H7 (cell line): ENCODE measurements at places on chromosomes 12 and 14. TPM values are rescaled to one million over a fixed set of nuclear protein-coding genes. Genes with fewer than 3 reads are reported as not detected.

Gene FAM186B
- total RNA-seq = 0.11 and 0.21 TPM in 2 replicates

DNA sequence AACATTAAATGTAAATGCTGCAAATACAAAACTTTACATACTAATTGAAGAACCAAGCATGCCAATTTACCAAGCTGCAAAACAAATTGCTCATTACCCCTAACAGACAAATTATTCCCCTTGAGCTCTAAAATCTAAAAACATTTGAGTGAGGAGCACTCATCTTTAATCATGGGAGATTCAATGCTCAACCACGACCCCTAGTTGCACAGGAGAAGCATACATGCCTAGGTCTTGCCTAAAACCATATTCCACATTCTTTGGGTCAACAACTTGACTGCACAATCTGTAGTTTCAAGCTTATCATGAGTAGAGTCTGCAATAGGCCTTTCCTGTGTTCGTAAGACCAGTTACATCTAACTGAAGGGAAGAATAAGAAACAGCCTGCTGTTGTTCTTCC lies 69.7 kb downstream of the MGAT4C start:
- DNase-seq = peak; percentile 4

DNA sequence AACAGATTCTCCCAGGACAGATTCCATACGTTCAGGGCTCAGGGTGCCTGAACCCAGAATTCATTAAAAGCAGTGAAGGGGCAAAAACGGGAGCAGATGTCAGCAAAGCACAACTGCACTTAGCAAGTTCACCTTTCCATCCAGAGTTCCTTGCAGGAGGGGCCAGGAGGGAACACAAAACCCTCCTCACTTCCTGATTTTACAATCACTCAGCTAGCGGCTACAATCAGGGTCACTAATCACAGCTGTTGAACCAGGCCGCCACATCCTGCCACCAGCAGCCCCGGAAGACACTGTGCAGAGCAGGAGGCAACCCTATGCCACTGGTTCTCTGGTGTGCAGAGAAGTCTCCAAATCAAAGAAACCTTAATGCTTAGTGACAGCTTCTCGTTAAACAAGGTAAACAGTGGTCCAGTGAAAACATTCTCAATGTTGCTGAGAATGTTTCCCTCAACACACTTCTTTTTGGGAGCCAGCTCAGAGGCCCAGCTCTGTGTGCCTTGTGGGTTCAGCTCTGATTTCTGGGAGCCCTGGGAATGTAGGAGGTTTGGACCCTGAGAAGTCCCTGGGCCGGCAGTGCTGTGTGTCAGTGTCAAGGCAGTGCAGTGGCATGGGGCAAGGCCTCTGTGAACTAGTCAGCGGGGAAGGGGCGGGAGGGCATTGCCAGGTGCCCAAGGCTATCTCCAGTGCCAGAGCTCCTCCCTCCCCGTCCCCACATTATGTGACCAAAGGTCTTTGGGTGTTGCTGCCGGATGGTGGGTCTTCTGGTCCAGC lies 54.5 kb downstream of the VCPKMT start:
- no peak for DNase-seq

- no peak for DNase-seq
Observed at GRCh38 chr14:105562713-105563346, 36.4 kb downstream of the TMEM121 start.

Gene SUDS3
- 33.9 and 42.4 TPM in 2 replicates for total RNA-seq

Gene GMPR2
- 81.6 and 104 TPM in 2 replicates for total RNA-seq

DNA sequence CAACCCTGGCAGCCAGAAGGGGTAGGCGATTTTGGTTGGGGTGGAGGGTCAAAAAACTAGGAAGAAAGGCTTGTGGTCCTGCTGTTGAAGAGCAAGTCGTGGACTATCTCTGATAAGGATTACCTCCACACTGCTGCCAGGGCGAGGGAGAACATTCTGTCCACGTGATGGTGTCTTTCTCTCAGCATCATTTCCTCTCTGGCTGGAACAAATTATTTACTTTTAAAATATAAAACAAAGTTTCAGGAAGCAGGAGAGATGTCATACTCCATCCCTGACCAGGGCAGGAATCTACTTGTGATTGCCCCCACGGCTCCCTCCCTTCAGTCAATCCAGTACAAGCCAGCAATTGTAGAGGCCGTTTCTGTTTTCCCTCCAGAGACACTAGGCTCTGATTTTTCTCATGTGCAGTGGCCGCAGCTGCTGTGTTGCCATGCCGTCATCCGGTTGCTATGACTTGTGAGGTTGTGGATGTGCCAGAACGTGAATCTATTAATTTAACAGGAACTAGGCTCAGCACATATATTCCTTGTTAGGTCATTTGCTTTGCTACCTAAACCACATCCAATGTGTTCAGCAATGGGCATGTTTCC lies 61.5 kb upstream of the PTGR2 start:
- no peak for DNase-seq

Gene ATF1
- total RNA-seq = 26.5 and 37.2 TPM in 2 replicates

Gene TC2N
- 6.7 and 11.5 TPM in 2 replicates for total RNA-seq
